ENCODE measurements at places on chromosomes 7 and 10. TPM values are rescaled to one million over a fixed set of nuclear protein-coding genes. Genes with fewer than 3 reads are reported as not detected.

GNGT1 gene
- not detected for total RNA-seq

PHKG1 gene
- not detected for total RNA-seq

HGF gene
- 0.04 TPM for total RNA-seq

LDB3 gene
- total RNA-seq, result not detected

CAV1 gene
- 764 TPM for total RNA-seq

INA gene
- total RNA-seq, result under 0.01 TPM

FAM149B1 gene
- total RNA-seq, result 5.1 TPM

CADPS2 gene
- 3.4 TPM for total RNA-seq

FRMD4A gene
- 10.6 TPM for total RNA-seq

All from hair follicular keratinocyte (primary cell).